ENCODE measurements at places on chromosomes 1 and 21.

DNA sequence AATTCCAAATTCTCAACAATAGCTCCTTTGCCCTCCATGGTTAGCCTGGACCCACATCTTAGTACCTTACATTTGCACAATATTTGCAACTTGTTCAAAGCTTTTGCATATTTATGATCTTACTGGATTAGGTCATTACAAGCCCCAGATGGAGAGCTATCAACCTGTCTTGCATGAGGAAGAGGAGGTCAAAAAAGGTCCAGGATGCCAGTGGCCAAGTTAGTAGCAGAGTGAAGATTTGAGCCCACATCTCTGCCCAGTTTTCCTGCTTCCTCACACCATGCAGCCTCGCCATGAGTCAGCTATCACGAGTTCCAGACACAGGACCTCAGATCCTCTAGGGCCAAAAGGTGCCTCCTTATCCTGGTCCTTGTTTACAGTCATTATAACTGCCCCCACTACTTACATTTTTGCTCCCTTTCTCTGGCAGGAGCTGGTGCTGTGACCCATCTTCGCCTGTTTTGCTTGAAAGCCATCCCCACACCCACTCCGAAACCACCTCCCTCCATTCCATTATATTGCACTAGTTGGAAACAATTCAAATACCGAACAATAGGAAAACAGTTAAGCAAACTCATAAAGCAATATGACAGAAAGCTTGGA, 5.0 kb upstream of the AHCYL1 start:
- DNase-seq = no peak

GRCh38 chr1:7960165-7960564, 1.3 kb upstream of the PARK7 start:
- no peak for DNase-seq

- DNase-seq = no peak
Measured at GRCh38 chr1:36326499-36326898, 3.1 kb upstream of the EVA1B start.

- DNase-seq = no peak
Measured at GRCh38 chr1:168585191-168585590, 8.8 kb downstream of the XCL1 start.

DNA sequence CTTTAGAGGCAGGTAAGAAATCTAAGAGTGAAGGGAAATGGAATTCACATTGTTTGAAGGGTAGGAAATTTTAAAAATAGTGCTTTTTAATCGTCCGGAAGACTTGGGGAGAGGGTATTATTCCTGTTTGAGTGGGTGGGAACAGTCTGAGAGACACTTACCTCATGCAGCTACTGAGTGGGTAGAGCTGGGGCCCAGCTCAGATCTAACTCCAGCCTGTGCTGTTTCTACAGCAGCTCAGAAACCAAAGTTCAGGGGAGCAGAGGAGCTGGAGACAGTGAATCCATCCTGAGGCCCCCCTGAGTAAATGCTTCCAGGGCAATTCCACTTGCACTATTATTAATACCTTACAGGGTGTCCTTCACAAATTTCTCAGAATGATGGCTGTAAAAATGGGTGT, 63.8 kb downstream of the FGGY start:
- no peak for DNase-seq

Measured in GM13977 (cell line).